Right ventricle myocardium inferior (tissue), 1 donor: ENCODE measurements at places on chromosomes 3 and 15.
A peak's percentile ranks its signal among the peaks of the same experiment; 100 is the strongest.

- no peak for DNase-seq
Measured at GRCh38 chr15:78382114-78382880, 42.1 kb downstream of the CRABP1 start.

DNA sequence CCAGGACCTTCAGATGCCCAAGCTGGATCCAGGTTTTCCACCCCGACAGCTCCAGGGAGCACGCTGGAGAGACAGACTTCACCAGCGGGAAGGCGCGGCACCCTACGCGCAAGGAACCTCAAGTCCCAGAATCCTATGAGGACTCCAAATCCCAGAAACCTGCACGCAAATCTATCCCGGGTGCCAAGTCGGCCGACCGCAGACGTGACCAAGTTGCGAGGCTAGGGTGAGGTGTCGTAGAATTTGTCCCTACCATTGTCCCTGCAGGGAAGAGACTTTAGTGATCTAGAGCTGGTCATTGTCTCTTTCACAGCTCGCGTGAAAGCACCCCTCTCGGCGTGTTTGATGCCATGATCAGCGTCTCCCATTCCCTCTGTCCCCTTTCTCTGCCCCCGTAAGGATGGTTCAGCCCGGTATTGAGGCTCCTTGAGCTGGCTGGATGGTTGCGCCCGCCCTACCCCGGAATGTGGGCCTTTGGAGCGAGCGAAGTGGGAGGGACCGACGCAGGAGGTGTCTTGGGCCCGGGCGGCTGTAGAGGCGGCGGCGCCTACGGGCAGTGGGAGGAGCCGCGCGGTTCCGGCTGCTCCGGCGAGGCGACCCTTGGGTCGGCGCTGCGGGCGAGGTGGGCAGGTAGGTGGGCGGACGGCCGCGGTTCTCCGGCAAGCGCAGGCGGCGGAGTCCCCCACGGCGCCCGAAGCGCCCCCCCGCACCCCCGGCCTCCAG, at the start of gene PRKCI:
PRKCI (plus strand) TSS at position 501 of the 723 bp plus-strand sequence. CDS start 246 bp downstream, outside the sequence.
- peak; percentile 98 for DNase-seq

- DNase-seq, result peak; percentile 58
Measured at GRCh38 chr3:129615751-129616281, 9.3 kb upstream of the PLXND1 start.

GRCh38 chr3:81761904-81762580, 597 bp upstream of the GBE1 start:
- no peak for DNase-seq

DNA sequence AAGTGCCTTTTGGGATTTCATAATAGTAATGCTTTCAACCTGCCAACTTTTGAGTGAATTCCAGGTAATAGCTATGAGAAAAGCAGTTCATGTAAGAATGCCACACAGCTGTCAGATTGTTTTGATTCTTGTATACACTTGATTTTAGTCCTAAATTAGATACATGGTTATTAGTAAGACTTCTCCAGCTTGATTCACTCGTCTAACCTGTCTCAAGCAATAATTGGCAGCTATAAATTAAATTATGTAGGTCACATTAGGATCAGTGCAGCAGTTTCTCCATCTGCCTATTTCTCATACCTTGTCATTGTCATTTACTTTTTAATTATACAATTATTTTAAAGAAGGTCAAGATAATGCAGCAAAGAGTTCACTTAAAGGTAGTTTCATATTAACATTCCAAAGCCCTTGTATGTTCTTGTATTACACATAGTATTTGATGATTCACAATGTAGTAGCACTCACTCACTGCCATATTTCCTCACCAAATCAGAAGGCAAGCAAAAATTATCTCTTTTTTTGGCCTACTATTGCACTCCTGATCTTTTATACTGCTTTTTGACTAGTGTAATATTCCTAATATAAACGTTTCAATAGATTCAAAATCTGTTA, 10.9 kb upstream of the CRYBG3 start:
- no peak for DNase-seq

DNA sequence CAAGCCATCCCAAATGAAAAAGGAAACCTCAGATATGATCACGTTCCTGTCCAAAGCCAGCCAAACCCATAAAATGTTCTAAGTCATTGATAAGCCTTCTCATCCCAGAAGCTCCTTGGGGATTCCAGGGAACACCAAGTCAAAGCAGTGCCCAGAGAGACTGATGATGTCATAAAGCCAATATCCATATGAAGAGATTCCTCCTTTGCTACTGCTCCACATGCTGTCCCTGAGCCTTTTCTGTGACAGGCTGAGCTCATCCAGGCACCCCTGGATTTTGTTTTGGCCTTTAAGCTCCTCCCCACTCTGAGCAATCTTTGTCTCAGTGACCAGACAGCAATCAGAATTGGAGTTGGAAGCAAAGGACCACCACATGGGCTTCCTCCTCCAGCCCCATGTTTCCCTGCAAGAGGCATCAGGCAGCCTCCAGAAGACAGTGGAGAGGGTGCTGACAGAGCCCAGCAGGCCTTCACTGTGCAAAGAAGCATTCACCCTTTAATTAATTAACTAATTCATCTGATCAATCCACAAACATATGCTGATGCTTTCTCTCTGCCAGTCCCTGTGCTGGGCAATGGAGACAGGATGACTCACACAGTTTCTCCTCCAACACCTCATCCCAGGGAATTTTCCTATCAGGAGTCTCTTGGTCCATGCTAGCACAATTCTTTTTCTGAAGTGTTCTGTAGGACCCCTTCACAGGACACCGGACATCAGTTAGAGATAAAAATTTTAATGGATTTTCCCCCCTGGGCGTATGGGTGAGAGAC, 25.0 kb downstream of the MEX3B start:
- DNase-seq, result no peak

DNA sequence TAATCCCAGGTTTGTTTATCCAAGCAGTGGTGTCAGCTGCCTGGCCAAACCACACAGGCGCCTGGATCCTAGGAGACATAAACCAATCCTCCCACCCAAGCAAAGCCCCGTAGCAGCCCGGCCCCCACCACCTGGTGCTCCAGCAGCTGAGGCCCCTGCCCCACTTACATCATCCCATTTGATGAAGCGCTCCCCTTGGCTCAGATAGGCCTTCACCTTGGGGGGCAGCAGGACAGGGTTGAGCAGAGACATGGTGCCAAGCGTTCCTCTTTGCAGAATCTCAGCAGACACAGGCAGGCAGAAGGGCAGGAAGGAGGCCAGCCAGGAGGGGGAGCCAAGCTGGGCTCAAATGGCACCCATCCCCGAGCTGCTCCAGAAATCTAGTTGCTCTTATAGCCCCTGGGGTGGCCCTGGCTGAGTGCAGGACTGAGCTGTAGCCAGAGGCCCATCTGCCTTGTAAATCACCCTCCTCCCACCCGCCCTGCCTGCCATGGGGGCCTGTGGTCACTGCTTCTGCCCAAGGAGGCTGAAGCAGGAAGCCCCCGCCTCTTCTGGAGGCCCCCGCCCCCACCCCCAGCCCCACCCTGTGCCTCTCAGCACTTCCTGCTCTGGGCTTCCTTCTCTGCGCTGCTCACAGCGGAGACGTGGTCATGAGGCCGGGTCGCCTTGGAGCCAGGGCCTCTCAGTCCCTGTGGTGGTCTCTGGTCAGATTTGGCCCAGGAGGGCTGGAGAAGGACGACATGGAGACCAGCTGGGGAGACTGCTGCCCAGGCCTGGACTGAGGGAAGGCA, at the start of gene PLCB2:
PLCB2 (minus strand) TSS at position 515 of the 791 bp plus-strand sequence; CDS start at position 252, 263 bp downstream.
- DNase-seq, result peak; percentile 81

GRCh38 chr3:135922903-135923250, 42.7 kb upstream of the PPP2R3A start:
- DNase-seq, result no peak

DNA sequence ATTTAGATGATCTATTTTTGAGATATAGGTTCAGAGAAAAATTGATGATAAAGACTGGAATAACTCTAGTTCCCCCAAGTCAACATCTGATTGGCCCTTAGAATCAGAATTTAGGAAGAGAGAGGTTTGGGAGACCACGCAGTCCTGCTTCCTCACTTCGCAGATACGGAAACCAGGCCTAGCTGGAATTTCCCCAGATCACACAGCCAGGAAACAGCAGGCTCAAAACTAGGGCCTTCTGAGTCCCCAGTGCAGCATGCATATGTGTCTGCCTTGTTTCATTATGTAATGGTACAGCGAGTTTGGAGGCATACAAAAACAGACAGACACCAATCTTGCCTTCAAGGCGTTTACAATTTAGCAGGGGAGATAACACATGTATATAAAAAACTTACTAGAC, 177.1 kb upstream of the ICE2 start:
- no peak for DNase-seq

DNA sequence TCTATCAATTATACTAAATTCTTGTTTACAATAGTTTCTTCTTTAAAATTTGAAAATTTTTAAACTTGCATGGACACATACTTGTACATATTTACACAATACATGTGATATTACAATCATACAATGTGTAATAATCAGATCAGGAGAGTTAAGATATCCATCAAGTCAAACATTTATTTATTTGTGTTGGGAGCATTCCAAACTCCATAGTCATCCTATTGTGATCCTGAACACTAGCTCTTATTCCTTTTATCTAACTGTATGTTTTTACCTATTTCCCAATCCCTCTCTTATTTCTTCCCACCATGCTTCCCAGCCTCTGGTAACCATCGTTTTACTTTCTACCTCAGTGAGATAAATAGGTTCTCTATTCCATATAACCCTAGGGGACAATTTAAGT, 1219.2 kb downstream of the ZPLD1 start:
- DNase-seq, result no peak

DNA sequence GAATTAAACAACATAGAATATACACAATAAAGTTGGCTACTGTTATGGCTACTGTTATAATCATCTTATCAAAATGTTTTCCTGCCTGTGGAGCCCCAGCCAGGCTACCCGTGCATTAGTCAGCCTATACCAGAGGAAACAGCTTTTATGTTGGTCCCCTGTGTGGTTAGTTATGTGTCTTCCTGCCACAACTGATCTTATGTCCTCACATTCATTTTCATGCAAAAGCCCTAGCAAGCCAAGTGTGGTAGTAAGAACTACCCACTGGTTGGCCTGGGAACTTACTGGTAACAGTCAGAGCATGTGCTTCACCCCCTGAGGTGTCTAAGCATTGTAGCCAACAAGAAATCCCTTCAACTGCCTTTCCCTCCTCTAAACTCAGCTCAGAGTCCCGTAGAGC, 21.8 kb downstream of the MGLL start:
- no peak for DNase-seq

DNA sequence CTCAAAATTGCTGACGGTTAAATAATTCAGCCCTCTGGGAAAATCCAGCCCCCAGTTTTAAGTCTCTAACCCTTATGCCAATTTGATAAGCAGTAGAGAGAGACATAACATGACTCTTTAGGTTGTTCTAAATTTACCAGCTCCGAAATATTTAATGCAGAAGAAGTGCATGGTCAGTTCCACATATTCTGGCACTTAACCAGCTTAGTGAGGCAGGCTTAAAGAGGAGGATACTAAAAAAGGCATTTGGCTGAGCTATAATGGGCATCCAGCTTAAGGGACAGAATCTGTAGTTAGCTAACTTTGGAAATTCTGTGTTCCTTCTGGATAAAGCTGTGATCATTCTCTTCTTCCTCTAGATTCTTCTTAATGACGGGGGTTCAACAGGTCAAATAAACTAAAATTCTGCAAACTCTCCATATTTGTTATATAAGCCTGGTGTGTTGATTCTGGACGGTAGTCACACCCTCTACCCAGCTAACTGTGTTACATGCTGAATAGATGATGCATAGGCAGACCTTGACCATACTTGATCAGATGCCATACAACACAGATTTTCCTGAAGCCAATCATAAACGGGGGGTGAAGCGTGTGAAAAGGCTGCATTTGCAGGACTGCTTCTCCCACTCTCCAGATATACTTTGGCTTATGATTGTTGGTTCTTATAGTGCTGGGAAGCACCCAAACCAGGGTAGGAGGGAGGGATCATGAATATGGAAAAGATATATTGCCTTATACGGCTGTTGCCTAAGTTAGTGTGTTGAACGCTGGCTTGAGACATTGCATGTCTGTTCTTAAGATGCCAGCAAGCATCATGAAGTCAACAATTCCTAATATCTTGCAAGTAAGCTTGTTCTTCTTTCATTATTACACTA, 118.4 kb downstream of the FGF12 start:
- no peak for DNase-seq

- no peak for DNase-seq
Measured at GRCh38 chr3:169384573-169384972, 278.9 kb downstream of the MECOM start.

DNA sequence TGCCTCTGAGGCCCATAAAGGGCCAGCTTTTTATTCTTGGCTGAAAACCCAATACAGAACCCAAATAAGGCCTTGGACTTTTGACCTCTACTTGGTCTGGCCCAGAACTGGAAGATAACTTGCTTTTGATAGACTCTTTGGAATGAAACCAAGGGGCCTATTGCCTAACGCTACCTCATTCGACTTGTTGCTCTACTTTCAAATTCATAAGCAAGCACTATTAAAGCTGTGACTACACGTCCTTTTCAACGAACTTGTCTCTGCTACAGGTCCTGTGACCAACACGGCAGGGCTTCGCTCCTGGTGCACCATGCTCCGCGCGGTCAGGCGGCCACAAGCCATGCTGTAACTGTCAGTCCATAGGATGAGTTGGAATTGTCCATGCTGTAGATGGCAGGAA, 385.4 kb downstream of the MFSD1 start:
- no peak for DNase-seq

GRCh38 chr3:50523279-50523811, 19.9 kb upstream of the CACNA2D2 start:
- DNase-seq, result no peak

- DNase-seq, result no peak
Measured at GRCh38 chr3:171768281-171768900, 41.9 kb downstream of the PLD1 start.

GRCh38 chr3:48208076-48208475, 15.2 kb upstream of the CAMP start:
- no peak for DNase-seq

DNA sequence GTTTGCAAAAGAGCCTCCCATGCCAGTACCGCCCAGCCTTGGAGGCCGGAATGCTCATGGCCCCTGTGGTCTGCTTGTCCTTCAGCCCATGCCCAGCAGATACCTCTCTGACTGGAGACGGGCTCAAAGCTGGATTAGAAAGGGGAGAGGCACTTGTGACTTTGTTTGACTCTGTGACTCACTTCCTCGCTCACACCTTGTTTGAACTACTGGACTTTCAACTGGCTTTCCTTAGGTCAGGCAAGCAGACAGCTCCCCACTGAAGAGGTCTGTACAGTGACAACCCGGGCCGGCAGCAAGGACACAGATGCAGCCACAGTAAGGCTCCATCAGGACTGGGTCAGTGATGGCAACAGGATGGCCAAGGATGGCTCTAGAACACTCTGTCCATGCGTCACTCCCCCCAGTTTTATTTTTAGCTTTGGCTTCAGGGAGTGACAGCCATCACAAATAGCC, 98.6 kb upstream of the ABHD17C start:
- DNase-seq, result no peak

DNA sequence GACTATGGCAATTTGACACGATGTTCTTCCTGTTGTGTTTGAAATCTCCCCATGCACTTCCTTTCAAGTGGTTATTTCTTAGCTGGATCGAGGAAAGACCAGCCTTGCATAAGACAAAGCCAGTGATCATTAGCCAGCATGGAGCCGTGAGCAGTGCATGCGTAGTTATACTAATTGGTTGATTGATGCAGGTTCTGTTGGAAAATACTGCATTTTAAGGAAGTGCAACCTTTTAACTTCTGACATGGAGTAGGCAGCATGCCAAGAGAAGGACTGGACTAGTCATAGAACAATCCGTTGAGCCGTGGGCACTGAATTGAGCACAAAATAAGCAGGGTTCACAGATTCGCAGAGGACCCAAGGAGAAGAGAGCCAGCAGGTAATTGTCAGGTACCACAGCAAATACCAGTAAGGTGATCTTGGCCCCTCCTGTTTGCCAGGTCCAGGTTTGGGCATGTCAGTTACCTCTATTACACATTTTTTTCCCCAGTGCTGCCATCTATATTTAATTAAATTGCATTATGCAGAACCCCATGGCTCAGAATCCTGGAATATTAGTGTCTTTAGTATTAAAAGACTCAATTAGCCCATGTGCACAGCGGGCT, 29.0 kb upstream of the BCL6 start:
- DNase-seq, result no peak
